ENCODE measurements at places on chromosomes 11 and 22.
A peak's percentile ranks its signal among the peaks of the same experiment; 100 is the strongest.

- no peak for DNase-seq
Measured at GRCh38 chr22:20022978-20023613, 2.2 kb downstream of the TANGO2 start.

- no peak for DNase-seq
Measured at GRCh38 chr11:60872961-60873524, 5.7 kb downstream of the ZP1 start.

DNA sequence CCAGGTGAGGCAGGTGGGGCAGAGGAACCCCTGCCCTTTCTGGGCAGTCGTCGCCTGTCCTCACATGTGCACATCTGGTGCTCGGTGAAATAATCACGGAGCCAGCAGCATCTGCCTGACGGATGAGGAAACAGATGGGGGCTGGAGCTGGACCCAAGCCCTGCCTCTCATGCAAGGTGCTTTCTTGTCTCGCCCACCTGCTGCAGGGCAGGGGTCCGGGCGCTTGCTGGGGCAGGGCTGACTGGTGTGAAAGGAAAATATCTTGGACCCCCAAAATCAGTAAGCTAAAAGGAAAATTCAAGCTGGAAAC, 3.3 kb downstream of the ALDH3B2 start:
- no peak for DNase-seq

- DNase-seq = no peak
Measured at GRCh38 chr11:112977755-112978154, 16.5 kb downstream of the NCAM1 start.

DNA sequence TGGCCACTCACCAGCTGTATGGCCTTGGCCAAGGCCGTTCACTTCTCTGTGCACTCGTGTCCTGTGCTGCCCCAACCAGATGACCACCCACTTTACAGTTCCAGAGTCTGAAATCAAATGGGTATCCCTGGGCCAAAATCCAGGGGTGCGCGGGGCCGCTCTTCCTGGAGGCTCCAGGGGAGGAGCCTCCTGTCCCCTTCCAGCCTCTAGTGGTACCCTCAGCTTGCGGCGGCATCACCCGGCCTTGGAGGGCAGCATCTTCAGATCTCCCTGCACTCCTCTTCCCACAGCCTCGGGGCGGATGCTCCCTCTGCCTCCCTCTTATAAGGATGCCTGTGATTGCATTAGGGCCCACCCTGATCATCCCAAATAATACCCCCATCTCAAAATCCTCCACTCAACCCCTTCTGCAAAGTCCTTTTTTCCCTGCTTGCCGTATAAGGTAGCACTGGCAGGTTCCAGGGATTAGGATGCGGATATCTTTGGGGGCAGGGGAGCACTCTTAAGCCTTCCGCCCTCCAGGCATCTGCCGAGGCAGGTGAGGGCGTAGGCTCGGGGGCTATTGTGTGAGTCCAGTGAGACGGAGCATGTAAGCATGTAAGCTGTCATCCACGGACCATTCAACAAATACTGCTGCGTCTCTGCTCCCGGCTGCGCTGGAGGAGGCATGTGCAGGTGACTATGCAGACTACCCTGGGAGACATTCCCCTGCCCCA, 24.4 kb upstream of the SHISAL1 start:
- no peak for DNase-seq

DNA sequence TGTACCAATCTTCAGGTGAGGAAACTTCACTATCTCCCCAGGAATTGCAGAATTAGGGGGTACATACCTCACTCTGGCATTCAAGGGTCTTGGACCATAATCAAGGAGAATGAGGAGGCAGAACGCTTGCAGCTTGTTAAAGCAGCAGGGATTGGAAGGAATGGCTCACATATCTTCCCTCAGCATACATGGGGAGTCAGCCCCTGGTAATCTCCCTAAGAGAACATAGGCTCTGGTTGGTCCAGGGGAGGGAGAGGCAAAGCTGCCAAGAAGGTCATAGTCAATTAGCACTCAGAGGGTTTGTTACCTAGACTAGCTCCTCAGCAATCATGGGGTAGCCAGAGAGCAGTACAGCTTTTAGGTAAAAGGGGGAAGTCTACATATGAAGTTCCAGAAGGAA, 256.8 kb downstream of the INSC start:
- no peak for DNase-seq

- peak; percentile 8 for DNase-seq
Measured at GRCh38 chr22:26589367-26589844, 526 bp downstream of the TPST2 start.

DNA sequence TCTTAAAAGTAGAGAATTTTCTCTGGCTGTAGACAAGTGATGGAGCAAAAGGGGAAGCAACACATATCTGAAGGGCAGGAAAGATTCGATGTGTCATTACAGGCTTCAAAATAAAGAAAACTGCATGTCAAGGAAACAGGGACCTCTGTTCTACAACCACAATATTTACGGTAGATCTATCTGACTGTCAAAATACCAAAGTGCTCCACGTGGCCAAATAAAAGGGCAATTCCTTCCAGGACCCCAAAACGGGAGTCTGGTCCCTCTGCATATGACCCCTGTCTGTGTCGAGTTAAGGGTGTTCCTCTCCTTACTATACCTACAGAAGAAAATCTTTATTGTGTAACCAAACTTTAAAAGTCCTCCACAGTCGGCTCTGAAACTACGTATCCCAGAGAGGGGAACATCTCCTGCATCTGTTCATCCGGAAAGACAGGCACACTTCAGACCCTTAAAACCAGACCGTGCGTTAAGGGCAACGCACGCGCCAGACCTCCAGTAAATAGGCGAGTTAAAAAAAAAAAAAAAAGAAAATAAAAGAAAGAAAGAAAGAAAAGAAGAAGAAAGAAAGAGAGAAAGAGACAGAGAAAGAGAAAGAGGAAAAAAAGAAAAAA, 756 bp downstream of the CLNS1A start:
- no peak for DNase-seq

GRCh38 chr11:48008951-48009270, 28.6 kb downstream of the PTPRJ start:
- no peak for DNase-seq

DNA sequence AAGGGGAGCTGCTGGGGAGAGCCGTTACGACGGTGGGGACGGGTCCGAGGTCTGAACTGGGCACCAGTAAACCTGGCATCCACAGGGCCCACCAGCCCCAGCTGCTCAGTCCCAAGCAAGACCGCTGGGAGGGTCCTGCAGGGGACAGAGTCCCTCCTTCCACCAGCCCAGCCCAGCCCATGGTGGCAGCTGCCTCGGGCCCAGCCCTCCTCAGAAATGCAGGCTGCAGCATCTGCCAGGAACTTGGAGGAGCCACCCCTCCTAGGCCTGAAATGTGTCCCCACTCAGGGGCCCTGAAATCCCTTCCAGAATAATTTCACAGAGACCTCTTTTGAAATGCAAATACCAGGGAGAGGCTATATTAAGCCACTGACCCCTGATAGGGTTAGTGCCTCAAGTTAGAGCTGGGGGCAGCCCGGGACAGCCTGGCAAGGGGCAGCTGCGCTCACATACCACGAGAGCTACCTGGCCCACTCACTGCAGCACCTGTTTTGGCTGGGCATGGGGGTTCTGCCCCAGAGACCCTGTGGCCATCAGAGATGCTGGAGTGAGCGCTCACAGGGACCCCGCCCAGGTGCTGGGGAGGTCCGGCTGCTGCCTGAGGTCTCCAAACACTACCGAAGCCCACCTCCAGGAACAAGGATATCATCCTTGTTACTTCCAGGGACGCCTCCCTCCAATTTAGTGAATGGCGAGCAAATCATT, 53.1 kb downstream of the CELSR1 start:
- no peak for DNase-seq
